Hematopoietic multipotent progenitor cell treated with erythropoietin and hydrocortisone succinate and interleukin-3 and kit ligand, for 15 days (in vitro differentiated cells): ENCODE measurements at places on chromosomes 12 and 14.

DNA sequence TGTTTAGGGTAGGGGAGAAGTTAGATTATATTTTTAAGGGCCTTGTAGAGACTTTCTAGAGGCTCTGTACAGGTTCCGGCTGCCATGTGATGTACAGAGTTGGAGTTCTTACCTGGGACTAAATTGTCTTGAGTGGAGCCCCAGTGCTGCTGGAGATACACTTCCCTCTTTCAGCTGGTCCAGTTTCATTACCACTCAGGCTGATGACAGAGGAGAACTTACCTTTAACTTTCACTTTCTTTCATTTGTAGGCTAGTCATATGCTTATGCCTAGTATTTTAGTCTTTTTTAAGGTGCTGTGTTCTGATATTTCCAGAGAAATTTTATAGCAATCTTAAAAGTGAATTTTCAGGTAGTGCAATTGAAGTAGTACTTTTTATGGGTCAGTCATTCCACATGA is 117.3 kb downstream of the ERC1 start:
- no peak for DNase-seq

- DNase-seq, result peak; percentile 76
These were observed 11.2 kb upstream of the FKBP11 start for GRCh38 chr12:48936379-48936979.

DNA sequence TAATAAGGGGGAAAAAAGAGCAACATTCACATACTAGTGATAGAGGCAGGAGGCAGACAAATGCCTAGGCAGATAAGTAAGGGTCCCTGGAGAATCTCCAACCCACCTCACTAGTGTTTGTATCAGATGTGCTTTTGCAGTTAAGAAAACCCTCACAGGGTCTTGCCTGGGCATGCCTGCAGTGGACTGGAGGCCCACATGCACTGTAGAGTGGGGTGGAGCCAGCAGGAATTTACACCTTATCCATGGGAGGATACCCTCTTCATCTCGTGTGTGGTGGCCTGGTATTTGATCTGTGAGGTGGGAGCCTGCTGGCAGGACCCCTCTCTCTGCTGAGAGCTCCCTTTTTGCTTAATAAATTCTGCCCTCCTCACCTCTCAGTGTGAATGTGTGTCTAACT is 238.0 kb upstream of the SLC16A7 start:
- DNase-seq, result no peak

- DNase-seq, result no peak
These were observed 77.8 kb downstream of the HSD17B6 start for GRCh38 chr12:56840922-56841321.

GRCh38 chr14:105589161-105589925 is 63.0 kb downstream of the TMEM121 start:
- no peak for DNase-seq

GRCh38 chr14:92416544-92416943 is 93.6 kb downstream of the SLC24A4 start:
- no peak for DNase-seq

- DNase-seq, result peak; percentile 4
These were observed 124.9 kb upstream of the ATXN7L3B start for GRCh38 chr12:74412606-74413230.

DNA sequence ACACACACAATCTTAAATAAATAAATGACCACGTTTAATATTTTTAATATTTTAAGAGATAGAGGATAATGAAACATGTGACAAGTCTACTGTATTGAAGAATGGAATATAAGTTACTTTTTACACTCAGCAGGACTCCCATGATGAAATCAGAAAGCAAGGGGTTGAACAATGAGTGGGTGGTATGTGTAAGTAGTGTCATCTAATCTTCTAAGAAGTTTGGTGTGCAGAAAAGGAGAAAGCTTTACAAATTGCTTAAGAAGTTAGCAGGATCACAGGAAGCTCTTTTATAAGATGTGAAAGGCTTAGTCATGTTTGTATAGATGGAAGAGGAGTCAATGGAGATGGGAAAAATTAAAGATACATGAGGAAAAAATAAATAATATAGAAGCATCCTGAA is 47.8 kb downstream of the SLC15A5 start:
- no peak for DNase-seq

GRCh38 chr14:41872931-41873685 is 266.4 kb downstream of the LRFN5 start:
- DNase-seq, result no peak

- DNase-seq, result no peak
These were observed 3.1 kb upstream of the PNMA1 start for GRCh38 chr14:73717266-73717665.

DNA sequence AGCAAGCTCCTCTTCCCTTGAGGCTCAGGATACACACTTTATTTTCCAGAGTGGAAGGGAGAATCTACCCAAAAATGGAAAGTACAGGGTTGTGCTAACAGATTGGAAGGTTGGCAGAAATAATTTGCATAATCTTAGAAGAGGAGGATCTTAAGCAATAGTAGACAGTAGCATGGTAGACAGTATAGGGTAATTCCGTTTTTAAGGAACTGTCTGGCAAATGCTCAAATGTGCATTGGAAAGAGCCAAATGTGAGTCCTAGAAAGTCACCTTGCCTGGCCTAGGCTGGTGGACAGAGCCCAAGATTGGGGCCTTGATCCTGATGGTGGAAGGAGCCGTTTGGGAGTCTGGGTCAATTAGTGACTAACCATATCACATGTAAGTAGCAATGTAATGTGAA is 13.1 kb upstream of the CARMIL3 start:
- no peak for DNase-seq

GRCh38 chr12:105992849-105993740 is 145.7 kb downstream of the NUAK1 start:
- DNase-seq, result no peak

- no peak for DNase-seq
These were observed 54.2 kb downstream of the IFNG-AS1 start for GRCh38 chr12:68043435-68043834.

- DNase-seq, result no peak
These were observed 741.8 kb downstream of the TMEM121 start for GRCh38 chr14:106268013-106268727.

GRCh38 chr12:40946612-40947194 is 241.4 kb upstream of the PDZRN4 start:
- DNase-seq, result peak; percentile 16

DNA sequence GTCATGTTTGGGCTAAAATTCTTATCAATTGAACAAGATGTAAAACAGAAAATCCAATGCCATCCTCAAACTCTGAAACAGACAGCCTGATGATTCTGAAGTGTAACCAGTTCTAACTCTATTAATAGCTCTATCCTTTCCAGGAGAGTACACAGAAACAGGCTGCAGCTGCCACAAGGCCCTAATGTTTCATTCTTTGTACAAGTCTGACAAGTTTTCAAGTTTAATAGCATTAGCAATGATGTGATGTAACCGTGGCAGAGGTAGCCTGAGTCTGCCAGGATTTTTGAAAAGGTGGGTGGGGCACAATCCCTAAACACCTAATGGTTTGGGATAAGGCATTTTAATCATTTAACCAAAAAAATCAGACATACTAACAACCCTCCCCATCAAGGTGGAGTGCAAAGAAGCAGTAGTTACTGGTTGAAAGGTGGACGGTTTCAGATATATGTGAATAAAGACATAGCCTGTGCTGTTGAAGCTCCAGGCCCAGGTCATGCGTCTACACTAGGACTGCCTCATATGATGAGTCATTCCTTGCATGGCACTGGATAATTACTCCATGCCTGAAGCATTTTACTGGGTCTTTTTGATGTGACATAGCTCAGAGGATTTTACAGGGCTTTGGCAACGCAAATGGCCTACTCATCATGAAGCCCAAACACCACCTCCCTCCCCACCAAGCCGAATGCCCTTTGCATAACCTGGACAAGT is 145.1 kb upstream of the GRIP1 start:
- DNase-seq, result no peak

DNA sequence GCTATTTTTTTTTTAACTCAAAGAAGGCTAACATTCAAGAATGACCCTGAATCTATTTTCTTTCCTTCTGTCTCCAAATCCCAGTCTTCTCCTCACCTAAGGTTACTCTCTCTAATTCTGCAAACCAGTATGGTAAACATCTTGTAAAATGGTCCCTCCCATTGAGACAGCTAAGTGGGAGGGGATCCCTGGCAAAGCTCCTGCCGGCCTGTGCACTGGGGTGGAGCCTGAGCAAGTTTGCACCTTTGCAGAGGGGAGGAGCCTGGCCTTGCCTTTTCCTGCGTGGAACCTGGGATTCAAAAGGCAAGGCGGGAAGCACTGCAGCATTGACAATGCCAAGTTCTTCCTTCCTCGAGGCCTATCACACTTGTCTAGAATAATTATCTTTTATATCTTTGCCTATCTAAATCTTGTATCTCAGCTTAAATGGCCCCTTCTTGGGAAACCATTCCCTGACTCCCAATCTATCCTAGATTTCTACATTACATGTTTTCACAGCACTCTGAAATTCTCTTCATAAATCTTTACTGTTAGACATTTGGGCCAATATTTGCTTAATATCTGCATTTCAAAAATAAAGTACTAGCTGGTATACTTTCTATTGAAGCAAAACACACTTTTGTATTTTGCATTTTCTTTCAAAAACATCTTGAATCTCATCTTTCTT is 83.0 kb downstream of the EPS8 start:
- no peak for DNase-seq

DNA sequence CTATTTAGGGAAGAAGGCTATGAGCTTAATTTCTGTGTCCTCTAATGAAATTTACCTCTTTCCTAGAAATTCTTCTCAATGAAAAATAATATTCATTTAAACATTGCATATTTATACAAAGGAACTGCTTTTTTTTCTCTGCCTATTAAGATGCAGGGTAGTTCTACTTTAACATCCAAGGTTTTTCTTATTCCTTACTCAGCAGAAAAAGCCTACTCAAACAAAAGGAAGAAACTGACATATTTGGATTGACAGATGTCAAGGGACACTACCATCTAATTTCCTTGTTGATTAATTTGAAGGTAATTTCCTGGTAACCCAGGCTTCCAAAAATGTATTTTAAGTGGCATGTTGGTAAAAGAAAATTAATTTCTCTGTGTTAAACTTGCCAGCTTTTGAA is 192.3 kb downstream of the EGLN3 start:
- DNase-seq, result no peak

- no peak for DNase-seq
These were observed 131.5 kb downstream of the CHST11 start for GRCh38 chr12:104588047-104588920.

DNA sequence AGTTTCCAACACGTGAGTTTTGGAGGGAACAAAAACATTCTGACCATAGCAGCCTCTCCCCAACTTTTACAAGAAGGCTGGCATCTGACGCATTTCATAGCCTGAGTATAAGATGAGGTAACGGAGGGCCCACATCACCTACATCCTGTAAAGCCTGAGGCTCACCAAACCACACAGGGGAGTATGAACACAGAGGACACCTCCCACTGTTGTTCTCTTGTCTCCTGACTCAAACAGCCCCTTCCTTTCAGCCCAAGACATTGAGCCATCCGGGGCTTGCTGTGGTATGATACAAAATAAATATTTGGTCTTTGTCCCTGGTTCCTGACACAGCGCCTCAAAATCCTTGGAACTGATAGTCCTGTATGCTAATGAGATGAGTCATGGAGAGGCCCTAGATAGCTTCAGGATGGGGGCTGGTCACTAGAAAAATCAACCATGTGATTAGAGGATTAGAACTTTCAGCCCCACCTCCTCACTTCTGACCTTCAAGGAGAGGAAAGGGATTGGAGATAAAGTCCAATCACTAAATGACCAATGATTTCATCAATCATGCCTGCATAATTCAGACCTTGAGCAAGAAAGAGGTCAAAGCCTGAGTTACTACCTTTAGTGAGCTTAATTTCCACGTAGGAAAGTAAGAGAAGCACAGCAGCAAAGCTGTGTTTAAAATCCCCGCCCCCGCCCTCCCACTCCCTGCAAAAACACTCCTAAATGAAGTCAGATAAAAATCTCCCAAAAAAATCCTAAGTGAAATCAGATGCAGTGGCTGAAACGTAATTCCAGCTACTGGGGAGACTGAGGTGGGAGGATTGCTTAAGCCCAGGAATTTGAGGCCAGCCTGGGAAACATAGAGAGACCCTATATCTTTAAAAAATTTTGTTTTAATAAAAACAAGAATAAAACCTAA is 236.4 kb downstream of the PCNX1 start:
- DNase-seq, result no peak

DNA sequence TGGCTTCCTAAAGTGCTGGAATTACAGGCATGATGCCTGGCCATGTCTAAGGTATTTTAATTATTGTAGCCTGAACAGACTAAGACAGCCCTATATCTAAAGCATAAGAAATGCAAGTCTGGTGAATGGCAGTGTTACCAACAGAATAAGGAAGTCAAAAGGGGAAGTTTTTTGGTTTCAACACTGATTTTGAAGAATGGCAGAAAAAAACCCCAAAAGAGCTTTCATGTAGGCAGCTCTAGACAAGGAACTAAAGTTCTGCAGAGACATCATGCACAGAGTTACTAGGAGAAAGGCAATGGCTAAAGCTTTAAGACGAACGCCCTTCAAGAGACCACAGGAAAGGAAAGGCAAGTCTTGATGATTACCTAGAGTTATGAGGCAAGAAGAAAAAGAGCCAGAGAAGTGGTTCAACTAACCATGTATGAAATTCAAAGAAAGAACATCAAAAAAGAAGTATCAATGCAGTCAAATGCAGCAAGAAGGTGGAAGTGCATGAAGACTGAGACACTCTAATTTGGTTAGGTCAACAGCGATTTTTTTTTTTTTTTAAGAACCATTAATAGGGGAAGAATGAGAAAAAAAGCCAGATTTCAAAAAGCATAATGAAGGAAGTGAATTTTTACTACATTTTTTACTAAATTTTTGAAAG is 50.8 kb downstream of the RPS6KA5 start:
- DNase-seq, result no peak

GRCh38 chr12:95802482-95803270 is 12.1 kb upstream of the NTN4 start:
- no peak for DNase-seq

DNA sequence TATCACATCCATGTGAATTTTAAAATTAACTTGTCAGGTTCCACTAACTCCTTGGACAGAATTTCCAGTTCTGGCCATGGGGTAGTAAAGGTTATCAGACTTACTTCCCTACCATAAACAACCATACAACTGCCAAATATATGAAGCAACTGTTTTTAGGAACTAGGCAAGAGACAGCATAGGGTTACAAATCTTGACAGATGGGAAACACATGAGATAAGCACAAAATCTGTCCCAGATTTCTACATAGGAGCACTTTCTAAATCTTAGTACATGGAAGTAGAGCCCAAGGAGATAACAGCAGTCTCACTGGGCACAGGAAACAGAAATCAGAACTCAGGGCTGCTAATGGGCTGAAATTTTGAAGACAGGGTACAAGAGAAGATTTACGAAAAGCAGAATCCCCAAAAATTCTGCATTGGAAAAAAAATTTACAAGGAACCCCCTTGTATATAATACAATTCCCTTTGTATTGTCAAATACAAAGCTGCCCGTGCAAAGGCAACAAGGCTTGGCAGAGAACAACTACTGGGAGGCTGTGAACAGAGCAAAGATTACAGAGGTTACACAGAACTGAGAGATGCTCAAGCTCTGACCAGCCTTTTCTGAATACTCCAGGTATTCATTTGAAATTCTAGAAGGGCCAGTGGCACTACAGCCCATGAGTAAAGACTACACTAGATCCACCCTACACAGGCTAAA is 43.2 kb downstream of the GALNT4 start:
- DNase-seq, result no peak
